ENCODE measurements at places on chromosomes 2 and 18. TPM values are rescaled to one million over a fixed set of nuclear protein-coding genes. Genes with fewer than 3 reads are reported as not detected.

- DNase-seq: no peak
- H3K4me1 ChIP-seq: no peaks in the 10 kb centered on the region
- H3K27me3 ChIP-seq: no peaks in the 10 kb centered on the region
- no peak overlapping the region for H3K27ac ChIP-seq
- H3K4me3 ChIP-seq: no peak overlapping the region
Measured at GRCh38 chr2:140274891-140275290, 1494.7 kb upstream of the NXPH2 start.

DNA sequence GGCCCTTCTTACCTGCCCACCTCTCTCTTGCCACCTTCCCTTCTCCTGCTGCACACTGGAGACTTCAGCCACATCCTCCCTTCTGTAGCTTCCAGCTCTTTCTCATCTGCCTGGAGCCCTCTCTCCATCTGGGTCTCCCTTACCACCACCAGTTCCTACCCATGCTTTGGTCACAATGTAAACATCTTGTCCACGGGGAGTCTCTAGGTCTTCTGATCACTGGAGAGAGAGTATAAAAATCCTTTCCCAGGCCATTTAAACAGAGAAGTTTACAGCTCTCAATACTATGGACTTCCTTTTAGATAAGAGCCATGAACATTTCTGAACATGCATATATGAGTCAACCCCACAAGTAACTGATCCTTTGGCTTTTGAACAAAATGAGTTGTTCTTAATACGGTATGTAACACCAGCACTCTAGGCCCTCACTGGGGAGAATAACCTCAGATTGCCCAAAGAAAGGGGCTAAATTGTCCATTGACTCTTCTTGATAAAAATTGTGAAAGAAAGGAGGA, 5.8 kb downstream of the ARHGAP25 start:
- DNase-seq: no peak
- H3K27ac ChIP-seq: no peak overlapping the region
- H3K4me1 ChIP-seq: no peaks in the 10 kb centered on the region
- H3K4me3 ChIP-seq: no peak overlapping the region
- H3K36me3 ChIP-seq: no peaks in the 10 kb centered on the region

DNA sequence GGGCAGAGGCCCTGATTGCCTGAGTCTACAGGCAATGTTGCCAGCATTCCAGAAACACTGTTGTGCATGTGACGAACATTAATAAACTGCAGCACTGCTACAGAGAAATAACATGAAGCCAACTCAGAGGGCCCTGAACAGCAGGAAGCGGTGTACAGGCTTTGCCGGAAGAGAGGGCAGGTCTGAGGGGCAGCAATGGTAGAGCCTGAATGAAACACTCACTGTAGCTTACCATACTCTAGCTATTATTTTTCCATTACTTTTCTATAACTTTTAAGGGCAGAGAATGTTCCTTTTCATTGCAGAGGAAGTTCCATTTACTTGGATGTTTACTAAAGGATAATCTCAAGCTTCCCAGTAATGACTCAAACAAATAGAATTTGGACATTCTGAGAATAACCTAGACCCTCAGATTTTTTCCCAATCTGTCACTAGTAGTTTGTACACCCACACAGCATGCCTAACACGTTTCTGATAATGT, 150.4 kb downstream of the MTX2 start:
- H3K27ac ChIP-seq: no peak overlapping the region
- H3K4me3 ChIP-seq: no peak overlapping the region
- DNase-seq: no peak
- no peaks in the 10 kb centered on the region for H3K36me3 ChIP-seq
- no peaks in the 10 kb centered on the region for H3K27me3 ChIP-seq

The IL37 gene
- total RNA-seq: not detected

DNA sequence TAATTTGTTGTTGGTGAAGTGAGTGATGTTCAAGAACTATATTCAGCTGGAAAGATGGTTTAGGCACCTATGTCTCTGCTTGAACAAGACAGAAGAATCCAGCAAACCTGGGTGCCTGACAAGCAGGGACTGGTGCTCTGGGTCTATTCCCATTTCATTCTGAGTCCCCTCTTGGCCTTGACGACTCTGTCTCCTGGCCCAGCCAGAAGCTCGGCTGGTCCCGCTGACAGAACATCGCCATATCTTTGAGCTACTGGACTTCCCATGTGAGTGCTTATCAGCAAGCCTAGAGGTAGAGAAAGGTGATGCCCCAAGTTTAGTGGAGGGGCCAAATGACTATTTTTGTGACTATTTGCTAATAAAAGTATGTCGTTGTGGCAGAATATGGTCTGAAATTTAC, 48.2 kb downstream of the SDC1 start:
- H3K36me3 ChIP-seq: no peaks in the 10 kb centered on the region
- no peaks in the 10 kb centered on the region for H3K27me3 ChIP-seq
- H3K27ac ChIP-seq: no peak overlapping the region
- no peaks in the 10 kb centered on the region for H3K4me1 ChIP-seq
- no peak for DNase-seq

The KCNF1 gene
- total RNA-seq: 0.16 TPM

- peaks cover 14% of the 10 kb centered on the region for H3K36me3 ChIP-seq
- DNase-seq: no peak
- H3K4me3 ChIP-seq: no peak overlapping the region
Measured at GRCh38 chr2:134341476-134341875, 87.6 kb downstream of the MGAT5 start.

GRCh38 chr2:222842491-222843174, 18.2 kb upstream of the ACSL3 start:
- no peak overlapping the region for H3K4me3 ChIP-seq
- no peaks in the 10 kb centered on the region for H3K4me1 ChIP-seq
- no peaks in the 10 kb centered on the region for H3K36me3 ChIP-seq
- no peak for DNase-seq
- H3K27me3 ChIP-seq: no peaks in the 10 kb centered on the region
- H3K27ac ChIP-seq: no peak overlapping the region

DNA sequence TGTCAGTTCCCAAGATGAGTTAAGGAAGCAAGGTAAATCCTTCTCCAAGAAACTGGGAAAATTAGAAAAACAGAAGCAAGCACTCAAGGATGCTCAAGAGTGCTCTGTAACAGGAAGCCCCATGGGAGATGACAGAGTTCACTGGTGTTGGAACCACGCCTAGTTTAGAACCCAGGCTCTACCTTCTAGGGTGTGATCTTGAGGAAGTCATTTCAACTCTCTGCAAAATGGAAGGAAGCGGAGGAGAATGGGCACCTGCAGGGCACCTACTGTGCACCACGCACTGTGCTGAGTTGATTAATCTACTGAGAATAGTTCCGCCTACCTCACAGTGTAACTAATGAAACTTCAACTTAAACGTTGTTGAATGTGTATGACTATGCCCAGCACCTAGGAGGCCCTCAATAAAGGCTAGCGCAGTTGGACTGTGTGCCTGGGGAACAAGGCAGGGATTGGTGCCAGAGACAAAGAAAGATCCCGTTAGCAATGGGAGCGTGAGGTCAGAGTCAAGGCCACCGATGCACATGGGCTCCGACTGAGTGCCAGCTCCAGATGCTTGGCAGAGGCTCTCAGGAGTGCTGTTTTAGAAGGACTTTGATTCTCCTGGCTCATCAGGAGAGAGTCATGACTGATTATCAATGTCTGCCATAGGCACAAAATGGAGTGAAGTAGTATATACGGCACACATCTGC, 93.7 kb downstream of the MAPK4 start:
- peak overlapping the region; percentile 87 for H3K27ac ChIP-seq
- H3K27me3 ChIP-seq: no peaks in the 10 kb centered on the region
- peaks cover 75% of the 10 kb centered on the region for H3K4me1 ChIP-seq
- no peaks in the 10 kb centered on the region for H3K36me3 ChIP-seq
- DNase-seq: peak; percentile 81

- no peak overlapping the region for H3K4me3 ChIP-seq
- no peak overlapping the region for H3K27ac ChIP-seq
- H3K27me3 ChIP-seq: no peaks in the 10 kb centered on the region
- peaks cover 8% of the 10 kb centered on the region for H3K4me1 ChIP-seq
Measured at GRCh38 chr18:39845631-39846030, 2109.4 kb upstream of the PIK3C3 start.

The RSAD2 gene
- 7.2 TPM for total RNA-seq

GRCh38 chr2:66875941-66876462, 441.1 kb downstream of the MEIS1 start:
- no peaks in the 10 kb centered on the region for H3K27me3 ChIP-seq
- no peak overlapping the region for H3K4me3 ChIP-seq
- no peaks in the 10 kb centered on the region for H3K36me3 ChIP-seq
- H3K4me1 ChIP-seq: peaks cover 32% of the 10 kb centered on the region

- H3K27me3 ChIP-seq: no peaks in the 10 kb centered on the region
- no peaks in the 10 kb centered on the region for H3K36me3 ChIP-seq
- no peak overlapping the region for H3K27ac ChIP-seq
Measured at GRCh38 chr18:75277610-75277928, 67.0 kb downstream of the TSHZ1 start.

GRCh38 chr2:3094999-3095958, 282.3 kb downstream of the EIPR1 start:
- peaks cover 25% of the 10 kb centered on the region for H3K27me3 ChIP-seq
- no peaks in the 10 kb centered on the region for H3K4me1 ChIP-seq
- no peaks in the 10 kb centered on the region for H3K36me3 ChIP-seq
- H3K4me3 ChIP-seq: no peak overlapping the region
- no peak for DNase-seq

The SP5 gene
- total RNA-seq: 2.2 TPM

The C2orf78 gene
- total RNA-seq: not detected

The LCT gene
- not detected for total RNA-seq

The LHCGR gene
- total RNA-seq: not detected

DNA sequence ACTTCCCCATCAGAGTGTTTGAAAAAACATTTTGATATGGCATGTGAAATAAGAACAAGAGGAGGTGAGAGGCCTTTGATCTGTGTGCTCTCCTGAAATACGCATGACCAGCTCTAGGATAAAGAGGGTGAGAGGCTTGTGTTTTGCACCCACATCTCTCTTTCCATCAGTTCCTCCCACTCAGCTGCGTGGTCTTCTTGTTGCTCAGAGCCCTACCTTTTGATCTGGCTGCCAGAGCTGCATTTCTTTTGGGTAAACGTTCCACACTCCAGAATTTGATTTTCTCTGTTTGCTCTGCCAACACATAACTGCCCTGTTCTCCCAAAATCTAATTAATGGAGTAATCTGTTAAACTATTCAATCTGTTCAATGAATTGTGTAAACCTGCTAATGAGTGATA, 72.0 kb upstream of the FN1 start:
- DNase-seq: no peak
- no peak overlapping the region for H3K27ac ChIP-seq
- H3K4me1 ChIP-seq: no peaks in the 10 kb centered on the region
- no peaks in the 10 kb centered on the region for H3K36me3 ChIP-seq
- no peak overlapping the region for H3K4me3 ChIP-seq

DNA sequence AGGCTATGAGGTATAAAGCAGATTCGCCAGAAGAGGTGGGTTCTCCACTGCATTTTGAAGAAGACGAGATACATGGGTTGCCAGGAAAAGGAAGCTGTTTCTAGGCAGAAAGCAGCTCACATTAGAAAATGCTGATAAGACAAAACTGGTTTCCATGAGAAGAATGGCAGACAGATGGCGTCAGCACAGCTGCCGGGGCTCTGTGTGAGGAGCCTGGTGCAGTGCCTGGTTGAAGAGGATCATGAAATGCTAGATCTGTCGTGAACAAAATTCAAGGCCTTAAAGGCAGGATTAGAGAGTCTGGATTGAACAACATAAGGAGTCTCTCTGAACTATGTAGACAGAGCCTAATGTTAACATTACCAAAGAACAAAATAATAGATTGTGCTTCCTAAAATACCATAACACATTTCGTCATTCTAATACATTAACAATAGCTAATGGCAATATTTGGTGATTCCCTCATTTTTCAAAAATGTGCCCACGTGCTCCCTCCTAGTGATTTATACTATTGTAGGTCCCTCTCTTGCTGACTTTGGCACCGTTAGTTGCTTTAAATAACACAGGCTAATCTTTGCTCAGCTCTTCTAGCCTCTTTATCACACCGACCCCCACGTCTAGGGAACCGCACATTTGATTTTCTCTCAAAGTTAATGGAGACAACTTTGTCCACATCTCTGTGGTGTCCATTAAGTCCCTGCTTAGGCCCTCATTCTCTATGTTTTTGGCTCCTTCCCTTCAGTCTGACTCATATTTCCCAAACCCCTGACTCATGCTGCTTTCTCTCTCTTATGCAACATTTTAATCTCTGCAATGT, 38.2 kb downstream of the EFEMP1 start:
- no peaks in the 10 kb centered on the region for H3K36me3 ChIP-seq
- no peaks in the 10 kb centered on the region for H3K27me3 ChIP-seq
- H3K27ac ChIP-seq: peak overlapping the region; percentile 72
- no peak for DNase-seq
- H3K4me1 ChIP-seq: peaks cover 14% of the 10 kb centered on the region

DNA sequence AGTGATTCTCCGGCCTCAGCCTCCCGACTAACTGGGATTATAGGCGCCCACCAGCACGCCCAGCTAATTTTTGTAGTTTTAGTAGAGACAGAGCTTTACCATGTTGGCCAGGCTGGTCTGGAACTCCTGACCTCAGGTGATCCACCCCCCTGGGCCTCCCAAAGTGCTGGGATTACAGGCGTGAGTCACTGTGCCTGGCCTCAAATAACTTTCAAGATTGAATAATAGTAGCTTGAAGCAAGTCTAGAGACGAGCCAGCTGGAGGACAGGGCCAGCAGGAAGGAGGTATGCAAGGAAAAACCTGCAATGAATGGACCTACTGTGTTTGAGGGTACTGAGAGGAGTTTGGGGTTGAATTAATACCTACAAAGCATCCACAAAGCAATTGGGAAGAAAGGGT, 87.5 kb downstream of the MSH2 start:
- no peaks in the 10 kb centered on the region for H3K27me3 ChIP-seq
- no peak overlapping the region for H3K4me3 ChIP-seq
- DNase-seq: no peak

- no peak overlapping the region for H3K4me3 ChIP-seq
- H3K27ac ChIP-seq: no peak overlapping the region
- H3K27me3 ChIP-seq: no peaks in the 10 kb centered on the region
- no peak for DNase-seq
- no peaks in the 10 kb centered on the region for H3K36me3 ChIP-seq
Measured at GRCh38 chr2:182132605-182133004, 147.0 kb downstream of the PPP1R1C start.

GRCh38 chr2:174524527-174524926, 37.7 kb upstream of the GPR155 start:
- no peak for DNase-seq
- H3K27me3 ChIP-seq: no peaks in the 10 kb centered on the region
- H3K27ac ChIP-seq: peak overlapping the region; percentile 10
- H3K4me3 ChIP-seq: no peak overlapping the region
- H3K4me1 ChIP-seq: no peaks in the 10 kb centered on the region
